ENCODE measurements at places on chromosomes 4 and X. TPM values are rescaled to one million over a fixed set of nuclear protein-coding genes. Genes with fewer than 3 reads are reported as not detected.

The SH3RF1 gene
- 15.0 TPM for total RNA-seq

The STAP1 gene
- total RNA-seq = not detected

The HTN3 gene
- not detected for total RNA-seq

The CPZ gene
- total RNA-seq = 2.9 TPM

The VSIG1 gene
- total RNA-seq = 0.35 TPM

The OTUD5 gene
- total RNA-seq = 48.0 TPM

The ACE2 gene
- total RNA-seq = not detected

The GYG2 gene
- 8.1 TPM for total RNA-seq

The MAPK10 gene
- total RNA-seq = 10.1 TPM

The TMPRSS11D gene
- total RNA-seq = not detected

The NAAA gene
- total RNA-seq = 32.9 TPM

The MAGEB2 gene
- not detected for total RNA-seq

The BEND2 gene
- not detected for total RNA-seq

The SMR3B gene
- total RNA-seq = not detected

The PDGFRA gene
- 63.1 TPM for total RNA-seq

The SLC7A11 gene
- 34.9 TPM for total RNA-seq

The HDX gene
- 8.5 TPM for total RNA-seq
